ENCODE measurements at places on chromosomes 4 and X.

GRCh38 chr4:169664615-169665014, 44.2 kb downstream of the CLCN3 start:
- no peak for DNase-seq

DNA sequence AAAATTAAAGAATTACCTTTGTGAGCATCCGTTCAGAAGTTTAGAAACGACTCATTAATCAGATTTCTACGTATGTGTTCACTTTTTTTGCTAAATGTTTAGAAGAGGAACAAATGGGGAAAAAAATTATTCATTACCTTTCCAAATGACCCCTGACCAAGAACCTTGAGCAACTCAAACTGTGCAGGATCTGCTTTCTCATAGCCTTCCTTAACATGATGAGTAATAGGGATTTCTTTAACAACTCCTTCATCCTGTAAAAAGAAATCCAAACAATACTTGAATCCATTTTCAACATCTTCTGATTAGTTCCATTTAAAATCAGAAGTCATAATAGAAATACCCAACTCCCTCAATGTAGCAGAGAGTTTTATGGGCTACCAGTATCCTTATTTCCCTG, 32.1 kb downstream of the RPS6KA6 start:
- DNase-seq = no peak

DNA sequence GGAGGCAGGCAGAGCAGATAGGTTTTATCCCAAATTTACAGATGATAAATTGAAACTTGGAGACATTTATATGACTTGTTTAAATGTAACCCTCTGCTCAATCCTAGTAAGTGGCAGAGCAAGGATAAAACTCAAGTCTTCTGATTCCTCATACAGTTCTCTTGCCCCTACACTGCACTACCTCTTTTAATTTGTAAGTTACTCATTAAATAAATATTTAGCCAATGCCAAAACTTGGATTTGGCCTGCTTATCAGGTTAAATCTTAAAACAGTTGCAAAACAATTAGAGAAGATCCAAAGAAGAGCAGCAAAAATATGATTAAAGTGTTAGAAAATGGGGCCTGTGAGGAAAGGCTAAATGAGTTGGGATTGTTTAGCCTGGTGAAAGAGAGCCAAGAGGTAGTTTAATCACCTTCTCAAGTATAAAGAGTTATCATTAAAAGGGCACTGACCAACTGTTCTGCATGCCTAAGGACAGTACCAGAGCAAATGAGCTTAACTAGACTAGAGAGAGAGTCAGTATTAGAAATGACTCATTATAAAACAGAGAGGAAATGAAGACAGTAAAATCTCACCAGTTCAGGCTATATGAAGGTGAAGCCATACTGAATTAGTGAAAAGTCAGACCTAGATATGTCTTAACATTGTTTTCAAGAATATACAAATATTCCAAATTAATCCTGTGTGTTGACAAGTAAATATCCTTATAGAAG, 146.3 kb downstream of the GRIA3 start:
- DNase-seq = no peak

GRCh38 chrX:154120567-154120966, 23.1 kb upstream of the MECP2 start:
- no peak for DNase-seq

DNA sequence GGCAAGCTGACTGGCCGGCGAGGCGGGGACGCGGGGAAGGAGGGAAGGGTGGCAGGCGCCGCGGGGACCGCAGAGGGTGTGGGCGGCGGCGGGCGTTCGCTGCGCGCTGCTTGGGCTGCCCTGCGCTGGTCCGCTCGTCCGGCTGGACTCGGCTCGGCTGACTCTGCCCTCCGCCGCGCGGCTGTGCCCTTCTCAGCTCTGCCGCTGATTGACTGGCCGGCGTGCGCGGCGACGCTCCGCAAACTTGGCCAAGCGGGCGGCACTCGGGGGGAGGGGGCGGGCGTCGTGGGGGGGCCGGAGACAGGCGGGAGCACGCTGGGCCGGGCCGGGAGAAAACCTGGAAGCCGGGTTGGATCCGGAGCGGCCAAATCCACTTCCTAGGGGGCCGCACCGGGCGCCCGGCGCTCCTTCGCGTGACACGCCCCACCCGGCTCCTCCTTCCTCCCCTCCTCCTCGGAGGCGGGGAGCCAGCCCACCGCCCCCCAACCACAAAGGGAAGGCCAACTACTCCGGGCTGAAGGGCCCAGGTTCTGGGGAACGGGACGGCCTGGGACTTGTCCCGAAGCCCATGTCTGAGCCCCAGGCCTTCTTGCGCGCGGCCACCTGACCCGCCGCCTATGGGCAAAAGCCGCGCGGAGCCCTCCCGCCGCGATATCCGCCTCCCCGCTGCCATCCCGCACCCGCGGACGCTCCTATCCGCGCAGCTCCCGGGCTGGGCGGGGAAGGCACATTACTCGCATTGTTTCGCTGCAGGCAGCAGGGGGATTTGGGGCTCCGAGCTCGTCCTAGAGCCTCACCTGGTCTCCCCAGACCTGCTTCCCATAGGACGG, at the start of gene GPC4:
GPC4 (minus strand) TSS at position 214 of the 830 bp plus-strand sequence. CDS start 524 bp downstream, outside the sequence.
- peak; percentile 65 for DNase-seq

DNA sequence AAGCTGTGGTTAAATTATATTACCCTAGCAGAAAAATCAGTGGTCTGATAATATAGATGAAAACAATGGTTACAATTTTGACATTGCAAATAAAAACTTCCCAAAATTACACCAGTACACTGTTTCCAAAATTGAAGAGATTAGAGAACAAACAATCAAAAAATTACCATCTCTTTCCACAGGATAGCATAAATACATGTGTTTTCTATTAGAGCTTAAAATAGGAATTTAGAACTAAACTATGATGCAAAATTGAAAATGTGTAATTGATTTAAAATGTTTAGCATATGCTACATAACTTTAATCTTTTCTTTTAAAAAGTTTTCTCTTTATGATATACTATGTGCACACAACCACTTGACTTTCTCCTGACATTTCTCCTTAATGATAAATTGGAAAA, 6.7 kb downstream of the EDNRA start:
- no peak for DNase-seq

GRCh38 chrX:9770319-9770718, 4.7 kb upstream of the GPR143 start:
- DNase-seq = peak; percentile 51

DNA sequence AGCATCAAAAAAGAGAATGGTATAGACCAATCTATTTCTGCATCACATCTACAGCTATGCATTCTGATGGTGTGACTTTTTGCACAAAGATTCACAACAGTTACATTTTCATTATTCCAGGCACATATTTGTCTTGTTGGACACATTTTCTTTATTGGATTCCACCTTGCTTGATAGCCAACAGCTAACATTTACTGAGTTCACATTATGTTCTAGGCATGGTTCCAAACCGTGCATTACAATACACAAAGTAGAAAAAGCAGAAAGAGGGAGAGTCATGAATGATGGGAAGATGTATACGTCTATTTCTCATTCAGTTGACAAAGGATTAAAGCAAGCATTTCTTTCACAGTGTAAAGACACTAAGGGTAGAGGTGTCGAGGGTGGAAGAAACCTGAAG, 22.9 kb upstream of the CLGN start:
- DNase-seq = no peak

- DNase-seq = no peak
Measured at GRCh38 chr4:94570558-94570957, 118.8 kb downstream of the PDLIM5 start.

- no peak for DNase-seq
Measured at GRCh38 chrX:66751136-66751782, 112.4 kb upstream of the EDA2R start.

- DNase-seq = no peak
Measured at GRCh38 chrX:10725071-10725470, 104.7 kb upstream of the MID1 start.

GRCh38 chr4:147617841-147618691, 869 bp downstream of the TMEM184C start:
- DNase-seq = no peak

GRCh38 chr4:48139691-48140090, 5.6 kb upstream of the TXK start:
- no peak for DNase-seq

DNA sequence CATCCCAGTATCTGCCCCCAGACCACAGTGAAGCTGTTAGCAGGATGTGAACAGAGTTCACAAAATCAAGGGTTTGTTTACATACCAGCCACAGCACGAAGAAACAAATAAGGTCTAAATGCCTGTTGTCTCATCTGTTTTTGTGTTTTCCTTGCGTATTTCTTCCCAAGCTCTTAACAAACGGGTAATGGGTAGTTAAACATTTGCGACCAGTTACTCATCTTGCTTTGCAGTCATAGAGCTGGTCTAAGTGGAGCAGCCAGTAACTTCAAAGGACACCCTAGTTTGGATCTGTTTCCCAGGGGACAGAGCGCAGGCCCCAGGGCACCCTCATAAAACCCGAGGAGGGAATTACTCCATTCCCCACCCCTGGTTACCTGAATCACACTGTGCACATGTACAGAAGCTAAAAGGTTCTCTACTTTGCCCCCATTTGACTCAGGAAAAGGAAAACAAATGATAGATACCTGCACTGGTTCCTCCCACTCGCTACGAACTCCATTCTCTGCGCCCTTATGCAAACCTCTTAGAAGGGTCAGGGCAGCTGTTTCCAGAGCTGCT, 68.8 kb downstream of the MAML3 start:
- no peak for DNase-seq

DNA sequence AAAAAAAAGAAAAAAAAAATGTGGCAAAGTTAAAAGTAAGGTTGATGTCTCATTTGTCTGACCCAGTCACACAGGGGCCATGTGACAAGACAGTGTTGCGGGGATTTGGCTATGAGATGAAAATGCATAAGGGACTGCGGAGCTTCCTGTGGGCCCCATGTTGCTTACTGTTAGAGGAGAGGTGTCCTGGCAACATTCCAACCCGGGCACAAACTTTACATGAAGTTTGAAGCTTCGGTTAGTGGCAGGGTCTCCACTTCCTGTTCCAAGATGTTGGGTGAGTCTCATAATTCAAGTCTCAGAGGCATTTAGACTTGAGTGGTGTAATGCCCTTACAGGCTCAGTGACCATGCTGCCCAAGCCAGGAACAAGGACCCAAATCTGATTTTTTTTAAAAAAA, 111.3 kb downstream of the MAML3 start:
- no peak for DNase-seq

- no peak for DNase-seq
Measured at GRCh38 chr4:95536650-95537049, 12.1 kb downstream of the UNC5C start.

DNA sequence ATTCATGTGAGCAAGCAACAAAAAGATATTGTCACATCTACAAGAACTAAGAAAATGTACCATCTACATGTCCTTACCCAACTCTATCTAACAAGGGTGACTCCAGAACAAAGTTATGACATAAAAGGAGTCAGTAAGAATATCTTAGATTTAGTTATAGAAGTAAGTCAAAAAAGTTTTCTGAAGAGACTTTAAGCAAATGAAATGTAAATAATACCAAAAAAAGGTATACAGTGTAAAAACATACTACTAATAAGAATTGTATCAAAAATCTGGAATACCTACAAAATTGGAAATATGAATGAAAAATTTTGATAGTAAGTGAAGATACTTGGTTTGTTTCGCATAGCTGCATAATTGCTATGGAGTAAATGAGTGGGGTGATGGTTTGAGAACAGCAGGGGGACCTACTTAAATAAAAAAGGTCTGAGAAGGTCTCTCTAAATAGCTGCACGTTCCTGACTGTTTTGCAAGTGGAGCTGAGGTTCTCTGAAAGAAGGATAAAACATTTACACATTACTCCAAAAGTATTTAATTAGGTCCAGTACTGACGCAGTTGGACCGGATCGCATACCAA, 51.0 kb upstream of the ENPP6 start:
- DNase-seq = no peak

DNA sequence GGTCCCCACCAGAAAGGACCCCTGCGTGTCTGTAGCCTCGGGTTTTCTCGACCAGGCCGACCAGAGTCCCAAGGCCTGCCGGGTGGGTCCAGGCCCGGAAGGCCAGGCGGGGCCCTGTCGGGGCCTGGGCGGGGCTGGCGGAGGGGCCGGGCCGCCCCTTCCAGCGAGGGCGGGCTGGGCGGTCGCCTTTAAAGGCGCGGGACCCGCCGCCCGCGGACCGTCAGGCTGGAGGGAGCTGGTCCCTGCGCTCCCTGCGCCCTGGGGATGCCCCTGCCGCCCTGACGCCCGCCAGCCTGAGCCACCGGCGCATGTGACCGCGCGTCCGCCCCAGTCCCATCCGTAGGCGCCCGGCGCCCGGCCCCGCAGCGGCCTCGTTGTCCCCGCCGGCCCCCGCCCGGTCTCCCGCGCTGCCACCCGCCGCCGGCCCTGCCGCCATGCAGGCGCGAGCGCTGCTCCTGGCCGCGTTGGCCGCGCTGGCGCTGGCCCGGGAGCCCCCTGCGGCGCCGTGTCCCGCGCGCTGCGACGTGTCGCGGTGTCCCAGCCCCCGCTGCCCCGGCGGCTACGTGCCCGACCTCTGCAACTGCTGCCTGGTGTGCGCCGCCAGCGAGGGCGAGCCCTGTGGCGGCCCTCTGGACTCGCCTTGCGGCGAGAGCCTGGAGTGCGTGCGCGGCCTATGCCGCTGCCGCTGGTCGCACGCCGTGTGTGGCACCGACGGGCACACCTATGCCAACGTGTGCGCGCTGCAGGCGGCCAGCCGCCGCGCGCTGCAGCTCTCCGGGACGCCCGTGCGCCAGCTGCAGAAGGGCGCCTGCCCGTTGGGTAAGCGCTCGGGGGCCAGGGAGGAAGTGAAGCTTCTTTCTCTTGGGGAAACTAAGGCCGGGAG, at the start of gene HTRA3:
HTRA3 (plus strand) TSS at position 220 of the 883 bp plus-strand sequence; CDS start at position 435, 215 bp downstream.
- no peak for DNase-seq

GRCh38 chr4:140808256-140808655, 52.1 kb upstream of the TBC1D9 start:
- DNase-seq = no peak

DNA sequence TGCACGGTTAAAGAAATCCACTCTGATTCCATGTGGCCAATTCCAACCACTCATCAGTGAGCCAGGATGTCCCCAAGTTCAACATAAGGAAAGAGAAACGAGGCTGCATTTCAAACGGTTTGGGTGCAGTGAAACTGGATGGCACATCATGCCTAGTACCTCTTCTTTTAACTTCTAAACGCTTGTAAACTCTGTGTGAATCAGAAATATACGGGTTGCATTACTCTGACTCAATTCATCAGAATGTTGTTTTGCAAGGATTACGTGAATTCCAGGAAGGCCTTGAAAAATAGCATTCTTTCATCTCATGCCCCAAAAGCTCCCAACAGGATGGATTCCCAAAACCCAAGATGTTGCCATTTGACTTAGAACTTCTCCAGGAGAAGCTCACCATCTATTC, 270.4 kb downstream of the LDB2 start:
- peak; percentile 93 for DNase-seq

All from foreskin keratinocyte (primary cell).